ENCODE measurements at places on chromosomes 2 and 18.

DNA sequence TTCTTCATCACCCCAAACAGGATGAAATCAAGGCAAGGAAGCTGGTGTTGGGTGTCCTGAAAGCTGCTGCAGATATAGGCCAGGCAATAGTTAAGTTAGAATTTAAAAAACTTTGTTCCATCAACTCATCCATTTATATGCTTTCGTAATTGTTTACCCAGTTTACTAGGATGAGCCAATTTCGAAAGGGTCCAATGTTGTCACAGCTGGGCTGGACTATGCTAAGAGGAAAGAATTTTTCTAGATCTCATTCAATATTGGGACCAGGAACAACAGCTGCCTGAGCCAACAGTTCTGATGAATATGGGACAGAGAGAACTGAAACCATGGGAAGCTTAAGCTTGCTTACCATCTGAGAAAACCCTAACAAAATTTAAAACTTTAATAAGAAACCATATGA is 21.6 kb upstream of the SP3 start:
- DNase-seq = no peak

- no peak for DNase-seq
These were observed 11.0 kb downstream of the SDC1 start for GRCh38 chr2:20213651-20214565.

DNA sequence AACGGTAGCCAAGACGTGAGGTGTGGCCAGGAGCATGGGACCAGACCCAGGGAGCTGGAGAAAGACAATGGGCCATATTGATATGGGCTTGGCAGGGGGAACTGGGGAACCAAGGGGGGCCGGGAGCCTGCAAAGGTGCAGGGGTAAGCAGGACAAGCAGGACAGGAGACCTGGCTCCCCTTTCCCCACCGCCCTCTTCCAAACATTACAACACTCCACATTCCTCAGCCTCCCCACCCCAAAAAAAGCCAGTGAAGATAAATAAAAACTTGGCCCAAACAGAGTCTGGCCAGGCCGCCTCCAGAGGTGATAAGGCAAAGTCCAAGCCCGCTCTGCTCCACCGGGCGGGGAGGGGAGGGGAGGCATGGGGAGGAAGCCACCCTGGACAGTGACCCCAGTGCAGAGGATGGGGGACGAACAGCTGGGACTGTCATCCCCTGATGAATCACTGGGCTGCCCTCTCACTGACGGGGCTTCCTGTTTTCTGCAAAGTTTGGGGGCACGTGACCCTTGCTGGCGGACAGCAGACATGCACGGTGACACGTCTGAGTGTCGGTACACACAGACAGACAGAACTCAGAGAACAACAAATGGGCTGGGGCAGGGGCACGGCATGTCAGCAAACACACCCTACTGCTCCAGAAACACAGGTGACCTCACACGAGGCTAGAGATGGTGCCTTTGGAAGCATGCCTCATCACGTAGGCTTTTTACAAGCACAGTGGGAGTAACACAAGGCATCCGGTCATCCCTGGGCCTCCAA is 100.2 kb downstream of the TNS1 start:
- peak; percentile 84 for DNase-seq

DNA sequence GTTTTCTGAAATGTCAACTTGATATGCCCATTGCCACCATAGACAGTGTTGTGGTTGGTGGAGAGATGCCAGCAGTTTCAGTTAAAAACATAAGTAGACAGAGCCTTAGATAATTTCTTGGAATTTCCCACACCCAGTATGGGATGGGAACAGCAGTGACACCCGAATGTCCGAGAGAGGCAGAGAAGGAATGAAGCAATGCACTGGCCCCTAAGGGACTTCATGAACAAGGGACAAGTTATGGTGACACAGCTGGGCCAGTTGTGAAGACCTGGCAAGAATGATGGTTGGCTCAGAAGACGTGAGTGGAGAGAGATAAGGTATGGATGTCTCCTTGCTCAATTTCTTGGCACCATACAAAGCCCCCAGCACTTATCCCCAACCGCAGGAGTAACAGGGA is 165.2 kb upstream of the APCDD1 start:
- DNase-seq = no peak

DNA sequence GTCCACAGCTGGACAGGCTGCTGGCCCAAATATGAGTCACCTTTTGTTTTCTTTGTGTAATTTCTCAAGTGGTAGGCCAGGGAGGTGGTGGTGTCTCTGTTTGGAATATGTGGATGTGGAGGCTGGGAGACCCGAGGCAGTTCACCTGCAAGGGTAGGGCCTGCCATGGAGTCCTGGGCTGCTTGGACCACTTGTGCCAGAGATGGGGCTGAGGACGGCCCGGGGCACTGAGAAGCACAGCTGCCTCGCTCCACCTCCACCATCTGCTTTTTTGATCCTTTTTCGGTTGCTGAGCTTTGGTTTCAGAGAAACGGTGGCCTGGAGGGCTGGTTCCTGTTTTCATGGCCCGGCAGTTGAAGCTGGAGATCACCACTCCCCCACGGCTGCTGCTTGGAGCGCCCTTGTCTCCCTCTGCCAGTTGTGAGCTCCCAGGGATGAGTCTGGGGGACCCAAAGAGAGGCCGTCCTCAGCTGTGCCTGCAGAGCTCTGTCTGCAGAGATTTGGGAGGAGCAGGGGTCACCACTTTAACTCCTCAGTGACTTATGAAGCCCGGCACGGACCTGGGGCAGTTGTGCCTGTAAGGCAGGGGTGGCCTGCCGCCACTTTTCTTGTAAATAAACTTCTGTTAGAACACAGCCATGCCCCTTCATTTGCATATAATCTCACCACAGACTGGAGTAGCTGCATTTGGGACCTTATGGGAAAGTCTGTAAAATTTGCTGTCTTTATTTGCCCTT is 67.6 kb upstream of the MCFD2 start:
- DNase-seq = no peak

DNA sequence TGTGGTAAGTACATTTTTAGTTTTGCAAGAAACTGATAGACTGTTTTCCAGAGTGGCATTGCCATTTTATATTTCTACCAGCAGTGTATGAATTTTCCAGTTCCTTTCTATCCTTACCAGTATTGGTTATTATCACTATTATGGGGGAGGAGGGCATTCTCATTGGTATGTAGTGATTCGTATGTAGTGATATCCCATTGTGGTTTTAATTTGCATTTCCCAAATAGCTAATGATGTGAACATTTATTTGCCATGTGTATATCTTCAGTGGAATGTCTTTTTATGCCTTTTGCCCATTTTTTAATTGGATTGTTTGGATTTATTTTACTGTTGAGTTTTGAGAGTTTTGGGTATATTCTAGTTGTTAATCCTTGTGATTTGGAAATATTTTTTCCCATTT is 16.9 kb downstream of the EIF5B start:
- no peak for DNase-seq

DNA sequence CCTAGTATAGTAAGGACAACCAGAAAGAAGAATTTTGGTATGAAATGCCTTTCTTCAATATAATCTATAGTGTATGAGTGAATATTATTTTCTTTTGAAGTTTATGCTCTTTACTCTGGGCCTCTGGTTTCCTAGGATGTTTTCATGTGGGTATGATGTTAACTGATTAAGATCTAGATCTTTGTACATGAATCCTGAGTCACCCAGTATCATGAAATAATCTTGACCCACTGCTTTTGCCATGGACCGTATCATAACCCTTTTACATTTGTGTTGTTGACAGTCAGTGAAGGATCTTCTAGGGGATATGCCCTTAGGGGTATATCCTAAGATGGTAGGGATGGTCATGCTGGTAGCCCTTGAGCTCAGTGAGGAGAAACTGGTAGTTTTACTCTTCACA is 100.3 kb downstream of the RAB3GAP1 start:
- DNase-seq = no peak

- no peak for DNase-seq
These were observed 268.4 kb downstream of the GPD2 start for GRCh38 chr2:156704617-156705016.

- DNase-seq = no peak
These were observed 677.6 kb downstream of the IRS1 start for GRCh38 chr2:226122041-226122440.

GRCh38 chr2:48651158-48651790 is 33.6 kb downstream of the GTF2A1L start:
- no peak for DNase-seq

- DNase-seq = no peak
These were observed 209.3 kb upstream of the SALL3 start for GRCh38 chr18:78770139-78770822.

DNA sequence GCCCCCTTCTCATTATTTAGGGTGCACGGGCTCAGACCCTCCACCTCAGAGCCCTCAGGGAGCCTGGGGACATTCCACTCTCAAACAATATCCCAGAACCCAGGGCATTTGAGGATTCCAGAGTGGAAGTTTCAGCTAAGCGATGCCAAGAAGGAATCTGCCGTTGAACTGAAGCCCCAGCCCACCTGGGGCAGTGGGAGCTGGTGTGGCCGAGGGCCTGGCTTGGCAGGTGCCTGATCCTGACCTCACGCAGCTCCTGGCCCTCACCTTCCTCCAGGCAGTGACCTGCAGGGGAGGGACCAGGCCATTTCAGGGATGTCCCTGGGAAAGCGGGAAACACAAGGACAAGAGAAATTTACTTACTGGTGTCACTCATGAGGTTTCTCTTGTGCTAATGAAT is 58.2 kb downstream of the ACKR3 start:
- no peak for DNase-seq

- no peak for DNase-seq
These were observed 55.0 kb downstream of the KIF1A start for GRCh38 chr2:240765007-240765406.

All from epithelial cell of prostate (primary cell).